NAMALWA (cell line): ENCODE measurements at places on chromosomes 3 and 15.

DNA sequence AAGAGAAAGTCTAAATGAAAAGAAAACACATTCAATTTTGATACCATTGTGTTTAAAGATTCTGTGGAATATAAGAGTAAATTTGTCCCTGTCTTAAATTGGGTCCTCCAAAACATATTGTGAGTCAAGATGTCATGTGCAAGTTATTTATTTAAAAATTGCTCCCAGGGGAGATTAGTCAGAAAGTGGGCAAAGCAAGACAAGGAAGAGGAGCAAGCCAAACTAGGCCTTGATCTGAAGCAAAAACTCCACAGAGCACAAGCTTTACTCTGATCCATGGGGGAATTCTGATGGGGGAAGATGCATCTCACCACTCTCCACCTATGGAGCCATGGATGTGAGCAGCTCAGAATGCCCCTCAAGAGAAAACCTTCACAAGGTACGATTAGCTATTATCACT, 342.8 kb upstream of the IL12A start:
- no peak for DNase-seq

DNA sequence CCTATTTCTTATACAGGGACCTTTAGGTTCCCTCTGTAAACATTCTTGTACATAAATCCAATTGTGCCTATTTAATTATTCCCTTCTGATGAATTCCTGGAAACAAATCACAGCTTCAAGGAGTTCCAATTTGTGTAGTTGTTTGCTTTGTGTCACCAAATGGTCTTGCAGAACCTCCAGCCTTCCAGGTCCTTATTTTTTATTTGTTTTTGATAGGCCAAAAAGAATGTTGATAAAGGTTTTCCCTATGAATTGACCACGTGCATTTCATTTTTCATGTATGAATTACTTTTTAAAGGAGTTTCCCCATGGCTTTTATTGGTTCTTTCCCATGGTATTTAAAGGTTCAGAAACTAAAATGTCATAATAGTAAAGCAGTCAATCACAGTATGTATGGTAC, 243.0 kb downstream of the NAALADL2 start:
- DNase-seq = no peak

DNA sequence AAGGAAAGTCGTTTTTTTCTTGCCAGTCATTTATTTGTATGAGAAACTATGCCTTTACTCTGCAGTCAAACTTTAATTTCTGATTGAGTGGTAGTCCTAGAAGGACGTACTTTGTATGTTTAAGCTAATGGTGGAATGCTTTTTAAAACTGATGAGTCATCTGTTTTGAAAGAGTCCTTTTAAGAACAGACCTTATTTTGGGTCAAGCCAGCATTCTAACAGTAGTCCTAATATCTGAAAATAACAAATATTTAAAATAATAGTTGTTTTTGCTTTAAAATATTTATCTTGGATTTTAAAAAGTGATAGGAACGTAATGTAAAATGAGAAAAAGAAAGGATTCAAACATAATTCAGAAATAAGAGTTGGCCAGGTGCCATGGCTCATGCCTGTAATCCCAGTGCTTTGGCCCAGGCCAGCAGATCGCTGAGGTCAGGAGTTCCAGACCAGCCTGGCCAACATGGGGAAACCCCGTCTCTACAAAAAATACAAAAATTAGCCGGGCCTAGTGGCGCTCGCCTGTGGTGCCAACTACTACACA, 1.3 kb upstream of the LRRC58 start:
- DNase-seq = no peak

- no peak for DNase-seq
These were observed 42.3 kb upstream of the IQSEC1 start for GRCh38 chr3:13115576-13115910.

DNA sequence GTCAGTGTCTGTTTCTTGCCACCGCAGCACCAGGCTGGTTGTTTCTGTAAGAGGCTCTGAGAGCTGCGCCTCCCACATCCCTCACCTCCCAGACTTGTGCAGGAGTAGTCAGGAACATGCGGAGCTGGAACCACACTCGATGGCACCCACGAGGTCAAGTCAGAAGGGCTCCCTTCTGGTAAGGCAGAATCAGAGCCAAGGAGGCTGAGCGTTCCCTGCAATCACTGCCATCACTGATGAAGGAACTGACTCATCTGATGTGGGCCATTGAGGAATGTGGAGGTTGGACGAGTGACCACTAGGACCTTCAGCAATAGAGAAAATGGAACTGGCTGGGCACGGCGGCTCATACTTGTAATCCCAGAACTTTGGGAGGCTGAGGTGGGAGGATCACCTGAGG, 35.7 kb upstream of the BLM start:
- no peak for DNase-seq

GRCh38 chr3:147418371-147418781, 9.2 kb downstream of the ZIC1 start:
- DNase-seq = no peak

DNA sequence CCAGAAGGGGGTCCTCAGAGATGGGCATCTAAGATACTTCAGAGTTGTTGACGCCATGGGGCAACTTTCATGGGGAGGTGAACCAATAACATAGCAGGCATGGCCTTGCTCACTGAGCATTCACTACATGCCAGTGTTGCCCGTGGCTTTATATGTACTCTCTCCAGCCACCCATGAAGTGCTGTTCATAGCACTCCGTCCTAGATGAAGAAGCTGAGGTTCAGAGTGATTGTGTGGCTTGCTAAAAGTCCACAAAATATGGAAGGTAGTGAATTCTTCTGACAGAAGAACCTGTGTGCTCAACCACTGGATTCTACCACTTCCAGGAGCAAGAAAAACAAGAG, 9.8 kb upstream of the SEMA4B start:
- DNase-seq = no peak

GRCh38 chr3:32818229-32818969, 602 bp downstream of the TRIM71 start:
- DNase-seq = no peak

- DNase-seq = no peak
These were observed 147.6 kb upstream of the HACD2 start for GRCh38 chr3:123732447-123732846.

DNA sequence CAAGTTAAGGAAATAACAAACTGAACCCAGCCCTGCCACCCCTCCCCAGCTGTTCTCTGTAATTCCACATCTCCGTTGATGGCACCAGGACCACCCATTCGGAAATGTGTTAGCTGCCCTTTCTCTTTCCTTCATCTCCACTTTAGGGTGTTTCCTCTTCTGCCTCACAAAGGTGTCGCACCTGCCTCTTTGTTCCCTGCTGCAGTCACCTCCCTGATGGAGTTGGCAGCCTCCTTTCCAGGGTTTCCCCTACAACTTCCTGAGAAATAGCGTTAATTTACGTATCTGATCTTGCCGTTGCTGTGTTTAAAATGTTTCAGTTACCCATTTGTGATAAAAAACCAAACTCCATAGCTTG, 57.3 kb downstream of the GPR171 start:
- DNase-seq = no peak

GRCh38 chr3:66481071-66482017, 19.5 kb downstream of the LRIG1 start:
- DNase-seq = no peak

DNA sequence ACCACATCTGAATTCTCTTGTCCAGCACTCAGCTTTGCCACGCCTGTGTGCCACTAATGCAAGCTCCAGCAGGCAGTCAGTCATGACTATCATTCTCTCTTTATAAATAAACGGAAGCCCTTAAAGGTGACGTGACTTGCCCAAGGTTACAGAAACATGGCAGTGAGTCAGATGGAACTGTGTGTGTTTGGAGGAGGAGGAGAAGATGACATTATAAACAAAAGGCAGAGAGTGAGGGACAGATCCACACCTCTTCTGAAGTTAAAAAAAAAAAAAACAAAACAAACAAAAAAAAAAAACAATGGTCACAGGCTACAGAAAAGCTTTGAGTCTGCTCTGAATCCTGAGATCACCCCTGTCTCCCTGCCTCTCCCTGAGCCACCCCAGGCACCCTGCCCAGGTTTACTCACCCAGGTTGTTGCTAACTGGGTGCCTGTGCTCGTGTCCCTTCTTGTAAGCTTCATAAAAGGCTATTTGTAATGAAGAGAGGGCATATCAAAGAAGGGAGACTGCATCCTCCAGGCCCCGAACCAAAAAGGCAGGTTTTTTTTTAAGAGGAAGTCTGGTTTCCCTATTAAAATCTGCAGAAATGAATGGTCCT, 119.7 kb upstream of the PHLDB2 start:
- no peak for DNase-seq

- DNase-seq = no peak
These were observed 505.2 kb downstream of the SHQ1 start for GRCh38 chr3:72343078-72343477.

DNA sequence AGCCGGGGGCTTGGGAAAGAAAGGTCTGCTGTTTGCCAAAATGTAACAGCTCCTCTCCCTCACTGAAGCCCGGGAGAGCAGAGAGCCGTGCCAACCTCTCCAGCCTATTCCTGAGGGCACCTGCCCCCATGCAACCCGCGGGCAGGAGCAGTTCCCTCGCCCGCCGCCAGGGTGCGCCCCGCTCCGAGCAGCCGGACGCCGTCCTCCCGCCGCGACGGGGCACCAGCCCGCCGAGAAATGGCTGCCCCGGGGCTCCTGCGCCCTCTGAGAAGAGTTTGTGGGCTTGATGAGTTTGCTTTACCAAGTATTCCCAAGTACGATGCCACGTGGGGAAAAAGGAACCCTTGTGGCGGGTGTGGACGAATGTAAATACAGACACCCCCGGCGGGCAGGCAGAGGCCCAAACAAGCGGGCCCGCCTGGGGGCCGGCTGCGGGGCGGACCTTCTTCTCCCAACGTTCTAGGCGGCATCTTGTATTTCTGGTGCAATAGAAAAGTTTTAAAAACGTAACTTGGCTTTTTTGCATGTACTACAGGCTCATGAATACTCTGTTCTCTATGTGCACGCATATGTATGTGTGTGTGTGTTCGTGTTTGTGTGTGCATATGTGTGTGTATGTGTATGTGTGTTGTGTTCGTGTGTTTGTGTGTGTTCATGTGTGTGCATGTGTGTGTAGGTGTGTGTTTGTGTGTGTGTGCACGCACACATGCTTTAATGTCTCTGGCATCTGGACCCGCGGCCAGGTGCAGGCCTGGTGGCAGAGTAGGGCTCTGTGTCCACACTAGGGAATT, 162.9 kb downstream of the CHSY1 start:
- DNase-seq = peak; percentile 71

DNA sequence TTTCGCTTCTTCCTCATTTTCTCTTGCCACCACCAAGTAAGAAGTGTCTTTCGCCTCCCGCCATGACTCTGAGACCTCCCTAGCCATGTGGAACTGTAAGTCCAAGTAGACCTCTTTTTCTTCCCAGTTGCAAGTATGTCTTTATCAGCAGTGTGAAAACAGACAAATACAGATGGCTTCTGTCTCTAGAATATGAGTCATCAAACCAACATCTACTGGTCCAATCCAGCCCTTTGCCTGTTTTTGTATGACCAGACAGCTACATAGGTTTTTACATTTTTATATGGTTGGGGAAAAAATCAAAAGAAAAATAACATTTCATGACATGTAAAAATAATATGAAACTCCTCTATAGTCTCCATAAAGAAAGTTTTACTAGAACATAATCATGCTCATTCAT, 118.7 kb upstream of the PTPRG start:
- DNase-seq = no peak

- DNase-seq = no peak
These were observed 63.7 kb upstream of the PRR23C start for GRCh38 chr3:139108253-139108969.

GRCh38 chr3:182414586-182414985, 378.7 kb upstream of the ATP11B start:
- DNase-seq = no peak

GRCh38 chr3:54355800-54356199, 233.4 kb downstream of the CACNA2D3 start:
- DNase-seq = no peak

DNA sequence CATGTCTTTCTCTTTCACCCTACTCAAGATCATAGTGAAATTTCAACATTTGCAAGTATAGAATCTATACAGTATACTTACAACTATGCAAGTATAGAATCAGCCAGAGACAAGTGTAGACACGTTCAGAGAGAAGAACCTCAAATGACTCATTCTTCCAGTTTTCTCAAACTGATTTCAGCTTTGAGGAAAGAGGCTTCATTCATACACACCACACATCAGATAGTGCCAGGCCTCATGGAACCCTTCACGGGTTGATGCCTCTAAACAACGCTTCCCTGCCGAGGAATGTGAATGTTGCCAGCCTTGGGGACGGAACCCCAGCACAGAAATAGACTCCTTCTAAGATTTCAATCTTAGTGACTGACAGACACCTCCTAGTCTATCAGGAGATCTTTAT, 135.7 kb downstream of the FOXP1 start:
- DNase-seq = no peak

DNA sequence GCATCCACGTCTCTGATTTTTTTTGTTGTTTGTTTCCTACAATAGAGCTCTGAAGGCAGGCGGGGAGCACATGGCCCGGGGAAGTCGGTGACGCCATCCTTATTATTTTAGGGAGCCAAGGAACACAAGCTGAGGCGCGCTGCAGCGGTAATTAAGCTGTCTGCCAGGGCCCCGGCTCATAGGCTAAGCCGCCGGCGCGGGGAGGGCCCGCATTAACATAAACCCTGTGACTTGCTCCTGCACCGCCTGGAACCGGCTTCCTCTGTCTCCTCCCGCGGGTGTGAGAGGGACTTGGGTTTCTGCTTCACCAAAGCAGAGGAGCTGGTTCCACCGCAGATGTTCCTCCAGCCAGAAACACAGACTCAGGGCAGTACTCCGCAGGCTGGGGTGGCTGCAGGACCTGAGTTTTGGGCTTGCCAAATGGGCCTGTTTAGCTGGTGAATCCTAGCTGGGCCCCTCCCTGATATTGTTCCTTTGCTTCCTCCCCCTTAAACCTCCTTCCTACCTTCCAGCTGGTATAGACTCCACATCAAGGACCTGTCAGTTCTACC, 25.3 kb downstream of the ANP32A start:
- no peak for DNase-seq

DNA sequence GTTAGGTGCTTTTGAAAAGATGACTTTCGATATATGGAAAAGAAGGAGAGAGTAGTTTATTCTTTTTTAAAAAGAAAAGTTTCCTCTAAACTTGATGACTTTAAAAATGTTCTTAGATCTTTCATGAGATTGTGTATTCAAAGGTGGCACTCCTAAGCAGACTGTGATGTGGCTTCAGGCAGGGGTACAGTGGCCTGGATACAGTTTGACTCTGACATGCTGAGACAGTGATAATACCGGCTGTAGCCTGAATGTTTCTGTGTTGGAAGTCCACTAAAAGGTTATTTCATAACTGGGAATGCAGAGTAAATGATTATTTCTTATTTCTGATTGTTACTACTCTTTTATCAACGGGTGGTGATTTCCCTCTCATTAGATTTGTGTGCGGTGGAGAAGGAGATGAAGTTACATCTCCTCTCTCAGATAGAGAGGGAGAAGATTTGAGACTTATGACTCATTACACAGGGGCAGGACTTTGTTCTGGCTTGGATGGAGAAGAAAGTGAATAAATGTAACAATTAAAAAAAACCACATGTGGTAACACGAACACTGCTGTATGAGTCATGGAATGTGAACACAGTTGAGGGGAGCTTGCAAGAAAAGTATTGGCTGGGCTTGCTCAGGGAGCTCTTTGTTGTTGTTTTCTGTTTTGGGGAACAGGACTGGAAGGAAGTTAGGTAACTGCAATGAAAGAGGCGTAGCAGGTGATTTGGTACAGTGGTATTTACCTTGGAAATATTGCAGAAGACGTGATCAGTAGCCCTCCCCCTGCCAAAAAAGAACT, 21.6 kb downstream of the SPTSSB start:
- DNase-seq = no peak
